ENCODE measurements at places on chromosomes 16 and 17. TPM values are rescaled to one million over a fixed set of nuclear protein-coding genes. Genes with fewer than 3 reads are reported as not detected.

The IKZF3 gene
- 33.3 TPM for polyA plus RNA-seq

The ANKRD13B gene
- polyA plus RNA-seq, result 2.5 TPM

The PYY gene
- not detected for polyA plus RNA-seq

The AXIN2 gene
- polyA plus RNA-seq, result 1.8 TPM

GRCh38 chr17:7620835-7621234 lies 6.1 kb upstream of the FXR2 start:
- no peak for DNase-seq

- DNase-seq, result no peak
Measured at GRCh38 chr16:20844588-20844987, 38.3 kb downstream of the REXO5 start.

GRCh38 chr16:10324210-10324609 lies 61.7 kb upstream of the ATF7IP2 start:
- no peak for DNase-seq

- no peak for DNase-seq
Measured at GRCh38 chr16:51025588-51026290, 125.3 kb downstream of the SALL1 start.

Measured in spleen (tissue), 13 donors.